SK-N-DZ (cell line): ENCODE measurements at places on chromosomes 11 and 22.

- DNase-seq, result no peak
These were observed 86.5 kb upstream of the CLPB start for GRCh38 chr11:72520815-72521214.

DNA sequence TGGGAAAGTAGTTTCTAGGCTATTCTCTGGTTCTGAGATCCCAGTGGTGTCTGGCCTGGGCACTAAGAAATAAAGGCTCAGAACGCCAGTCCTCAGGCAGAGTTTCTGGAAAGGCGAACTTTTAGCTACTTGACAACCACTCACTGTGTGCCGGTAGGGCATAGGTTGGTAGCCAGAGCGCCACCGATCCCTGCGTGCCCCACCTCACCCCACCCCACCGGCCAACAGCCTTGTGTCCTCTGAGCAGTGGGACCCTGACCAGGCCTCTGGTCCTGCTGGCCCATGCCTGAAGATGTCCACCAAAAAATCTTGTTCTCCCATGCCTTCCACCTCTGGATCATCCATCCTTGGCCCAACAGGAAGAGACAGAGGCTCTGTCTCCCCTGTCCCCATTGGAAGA lies 118.0 kb downstream of the FEZ1 start:
- no peak for DNase-seq

DNA sequence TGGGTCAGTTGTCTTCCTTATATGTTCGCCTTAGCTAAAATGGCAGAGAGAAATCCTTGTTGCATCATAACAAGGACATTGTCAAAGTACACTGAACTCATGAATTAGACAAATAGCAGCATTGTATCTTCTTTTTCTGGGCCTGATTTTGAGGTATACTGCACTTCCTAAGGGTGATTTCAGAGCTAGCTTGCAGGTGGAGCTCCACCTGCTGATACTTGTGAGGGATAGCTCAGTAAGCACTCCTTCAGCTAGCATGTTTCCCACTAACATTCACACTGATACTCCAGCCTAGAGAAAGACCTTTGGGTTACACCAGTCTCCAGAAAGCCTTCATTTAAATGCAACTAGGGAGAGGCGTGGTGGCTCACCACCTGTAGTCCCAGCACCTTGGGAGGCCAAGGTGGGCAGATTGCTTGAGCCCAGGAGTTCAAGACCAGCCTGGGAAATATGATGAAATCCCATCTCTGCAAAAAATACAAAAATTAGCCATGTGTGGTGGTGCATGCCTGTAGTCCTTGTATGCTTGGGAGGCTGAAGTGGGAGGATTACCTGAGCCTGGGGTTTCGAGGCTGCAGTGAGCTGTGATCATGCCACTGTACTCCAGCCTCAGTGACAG lies 29.8 kb downstream of the JAM3 start:
- DNase-seq, result no peak

- DNase-seq, result no peak
These were observed 11.6 kb downstream of the SMIM38 start for GRCh38 chr11:69167130-69167915.

DNA sequence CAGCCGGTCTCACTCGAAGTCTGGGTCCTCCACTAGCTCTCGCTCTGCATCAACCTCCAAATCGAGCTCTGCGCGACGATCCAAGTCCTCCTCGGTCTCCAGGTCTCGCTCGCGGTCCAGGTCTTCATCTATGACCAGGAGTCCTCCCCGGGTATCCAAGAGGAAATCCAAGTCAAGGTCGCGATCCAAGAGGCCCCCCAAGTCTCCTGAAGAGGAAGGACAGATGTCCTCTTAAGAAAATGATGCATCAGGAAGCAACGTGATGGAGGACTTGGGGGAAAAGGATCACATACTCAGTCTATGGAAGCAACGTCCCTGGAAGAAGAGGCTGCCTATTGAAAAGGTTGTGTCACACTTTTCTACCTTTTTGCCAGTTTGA lies 1.1 kb downstream of the SRSF8 start:
- DNase-seq, result no peak

GRCh38 chr11:65401073-65401802 lies 14.8 kb downstream of the FRMD8 start:
- DNase-seq, result no peak

DNA sequence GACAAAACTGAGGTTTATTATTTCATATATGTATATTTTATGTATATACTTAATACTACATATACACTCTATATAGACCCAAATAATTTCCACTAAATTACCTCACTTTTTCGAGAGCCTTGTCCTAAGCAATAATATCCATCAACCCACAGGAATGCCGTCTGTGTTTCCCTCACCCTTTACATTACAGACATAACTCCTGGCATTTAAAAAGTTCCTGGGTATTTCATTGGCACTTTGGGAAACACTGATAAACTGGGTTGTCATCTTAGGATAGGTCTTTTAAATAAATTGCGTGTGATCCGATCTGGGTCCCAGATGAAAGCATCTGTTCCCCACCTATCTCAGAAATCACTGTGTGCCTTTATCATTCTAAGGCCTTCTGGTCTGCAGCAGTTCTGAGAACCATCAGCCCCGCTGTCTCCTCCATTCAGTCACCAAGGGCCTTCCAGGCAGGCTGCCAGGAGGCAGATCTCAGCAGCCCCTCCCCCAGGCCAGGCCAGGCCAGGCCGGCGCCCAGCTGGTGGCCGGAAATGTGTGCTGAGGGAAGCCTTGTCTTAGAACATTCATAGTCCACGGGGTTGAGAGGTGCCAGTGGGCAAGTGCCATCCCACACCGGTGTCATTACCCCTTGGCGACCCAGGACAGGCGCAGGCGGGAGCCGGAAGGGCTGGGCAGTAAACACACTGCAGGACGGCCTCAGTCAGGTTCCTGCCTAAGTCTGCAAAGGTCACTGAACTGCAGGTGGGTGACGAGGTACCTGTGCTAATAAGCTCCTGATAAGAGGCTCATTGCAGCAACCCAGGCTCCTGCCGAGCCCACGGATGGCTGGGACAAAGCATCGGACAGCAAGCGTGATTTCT lies 3.3 kb downstream of the FGF19 start:
- peak; percentile 71 for DNase-seq

- no peak for DNase-seq
These were observed 8.4 kb downstream of the RHBDD3 start for GRCh38 chr22:29259253-29259899.

DNA sequence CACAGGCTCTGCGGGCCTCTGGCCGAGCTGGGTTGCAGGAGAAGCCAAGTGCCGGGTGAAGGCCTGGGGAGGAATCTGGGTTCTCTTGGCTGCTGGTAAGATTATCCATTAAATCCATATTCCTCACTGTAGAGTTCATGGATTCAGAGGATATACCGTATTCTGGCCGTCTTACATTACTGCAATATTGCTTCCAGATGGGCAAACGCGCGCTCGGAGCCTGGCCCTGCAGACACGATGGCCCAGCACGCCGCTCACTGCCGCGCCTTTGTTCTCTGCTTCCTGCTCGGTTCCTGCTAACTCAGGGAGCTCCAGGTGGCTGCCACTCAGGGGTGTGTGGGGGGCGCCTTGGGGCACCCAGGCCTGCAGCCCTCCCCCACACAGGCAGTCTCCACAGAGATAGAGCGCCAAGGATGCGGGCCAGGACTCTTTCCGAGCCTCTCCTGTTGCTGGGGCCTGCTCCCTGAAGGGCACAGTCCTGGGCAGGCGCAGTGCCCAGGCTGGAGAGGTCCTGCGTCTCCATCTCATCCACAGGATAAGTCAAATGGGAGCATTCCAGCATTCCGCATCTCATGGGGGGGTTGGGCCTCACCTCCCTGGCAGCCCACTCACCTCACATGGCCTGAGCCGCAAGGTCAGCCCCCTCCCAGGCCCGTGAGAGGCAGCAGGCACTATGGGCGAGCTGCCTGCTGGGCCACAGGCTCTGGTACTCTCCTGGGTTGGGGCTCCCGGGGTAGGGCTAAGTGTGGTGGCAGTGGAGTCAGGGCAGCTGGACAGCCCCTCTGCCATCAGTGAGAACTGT lies 14.1 kb upstream of the KCNQ1OT1 start:
- DNase-seq, result no peak

GRCh38 chr22:48756146-48757111 lies 1071.2 kb downstream of the BRD1 start:
- DNase-seq, result no peak

DNA sequence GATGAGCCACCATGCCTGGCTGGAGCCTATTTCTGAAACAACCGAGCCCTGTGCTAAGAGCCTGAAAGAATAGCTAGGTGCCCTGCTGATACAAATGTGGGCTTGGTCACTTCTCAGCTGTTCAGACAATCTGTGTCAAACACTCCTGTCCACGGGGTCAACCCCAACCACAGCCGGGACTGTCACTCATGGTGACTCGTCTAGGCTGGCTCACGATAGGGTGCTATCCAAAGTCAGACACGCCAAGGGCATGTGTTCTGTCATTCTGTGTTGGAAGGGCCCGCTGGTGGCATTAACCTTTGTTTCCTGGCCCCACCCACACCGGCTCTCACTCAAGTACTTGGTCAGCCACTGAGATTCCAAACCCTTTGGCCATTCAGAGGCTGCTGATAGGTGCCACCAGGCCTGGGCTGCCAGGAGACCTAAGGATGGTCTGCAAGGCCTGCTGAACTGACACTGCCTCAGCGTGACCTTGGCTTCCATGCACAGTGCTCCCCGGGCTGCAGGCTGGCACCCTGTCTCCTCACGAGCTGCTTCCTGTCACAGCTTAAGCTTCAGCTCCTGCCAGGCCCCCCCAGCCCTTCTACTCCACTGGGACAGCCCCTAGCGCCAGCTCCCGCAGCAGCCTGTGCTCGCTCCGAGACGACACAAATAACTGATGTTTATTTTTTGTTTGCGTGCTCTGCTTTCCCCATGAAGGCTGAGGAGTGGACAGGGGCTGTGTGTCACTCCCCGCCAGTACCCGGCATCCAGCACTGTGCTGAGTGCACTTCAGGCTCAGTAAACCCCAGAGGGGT lies 14.2 kb upstream of the CDC42BPG start:
- DNase-seq, result no peak

DNA sequence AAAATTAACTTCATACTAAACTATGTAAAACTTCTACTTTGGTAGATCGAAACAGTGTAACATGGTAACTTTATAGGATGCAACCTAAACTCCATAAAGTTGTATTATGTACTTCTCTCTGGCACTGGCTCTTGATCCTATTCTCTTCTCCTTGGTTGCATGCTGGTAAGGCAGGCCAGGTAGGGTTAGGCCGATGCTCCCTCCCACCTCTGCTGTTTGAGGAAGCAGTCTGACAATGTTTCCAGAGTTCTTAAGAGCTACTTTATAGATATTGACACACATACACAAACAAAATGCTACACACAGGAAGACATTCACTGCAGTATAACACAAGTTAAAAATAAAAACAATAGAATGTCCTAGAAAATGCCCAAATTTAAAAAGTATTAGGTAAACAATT lies 22.5 kb downstream of the CTSC start:
- no peak for DNase-seq

DNA sequence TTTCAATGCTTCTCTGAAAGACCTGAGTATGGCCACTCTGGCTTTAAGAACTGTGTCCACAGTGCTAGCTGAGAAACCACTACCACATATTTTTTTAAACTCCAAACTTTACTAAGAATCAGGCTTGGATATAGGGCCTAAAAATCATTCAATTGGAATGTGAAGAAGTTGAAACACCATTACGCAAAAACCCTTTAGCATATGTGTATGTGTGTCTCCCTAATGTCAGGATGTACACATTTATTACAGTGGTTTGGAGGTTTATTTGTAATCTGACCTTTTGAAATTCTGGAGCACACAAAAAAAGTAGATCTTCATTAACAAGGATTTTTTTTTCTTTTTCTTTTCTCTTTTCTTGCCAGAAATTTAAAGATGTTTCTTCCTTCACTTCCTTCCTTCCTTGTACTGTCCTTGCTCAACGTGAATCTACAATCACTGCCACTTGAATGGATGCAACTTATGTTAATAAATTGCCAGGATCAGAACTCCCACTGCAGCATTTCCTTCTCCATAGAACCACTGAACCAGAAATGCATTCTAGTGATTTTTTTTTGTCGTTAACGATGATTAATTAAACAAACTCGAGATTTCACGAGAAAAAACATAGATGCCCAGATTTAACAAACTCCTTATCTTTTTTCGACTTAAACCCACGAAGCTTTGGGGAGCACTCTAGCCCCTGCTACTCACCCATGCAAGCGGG lies 3.1 kb upstream of the ADM start:
- no peak for DNase-seq

DNA sequence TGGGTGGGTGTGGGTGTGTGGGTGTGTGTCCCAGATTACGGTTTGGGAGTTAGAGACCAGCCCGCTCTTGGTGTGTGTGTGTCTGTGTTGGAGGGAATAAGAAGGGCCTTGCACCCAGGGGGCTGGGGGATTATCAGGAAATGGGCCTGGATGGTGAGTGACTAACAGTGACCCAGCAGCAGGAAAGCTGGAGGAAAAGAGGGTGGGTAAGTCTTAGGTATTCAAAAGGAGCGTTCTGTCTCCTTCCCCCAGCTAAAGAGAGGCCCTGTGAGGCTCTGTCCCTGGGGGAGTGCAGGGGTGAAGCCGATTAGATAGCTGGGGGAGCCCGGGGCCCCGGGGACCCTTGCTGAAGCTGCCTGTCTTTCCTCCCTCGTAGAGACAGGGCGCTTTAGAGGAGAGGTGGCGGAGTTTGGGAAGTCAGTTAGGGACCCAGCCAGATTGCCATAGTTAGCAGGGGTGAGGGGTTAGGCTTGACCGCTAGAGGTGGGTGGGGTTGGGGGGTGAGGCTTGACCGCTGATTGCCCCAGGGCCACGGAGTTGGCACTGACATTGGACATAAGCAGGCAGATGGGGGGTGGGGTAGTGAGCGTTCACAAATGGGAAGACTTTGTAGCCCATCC lies 1.5 kb downstream of the OAF start:
- DNase-seq, result no peak

- DNase-seq, result no peak
These were observed 2.8 kb downstream of the CABP7 start for GRCh38 chr22:29722587-29722986.

GRCh38 chr22:30239488-30240405 lies 6.8 kb downstream of the LIF start:
- DNase-seq, result no peak

DNA sequence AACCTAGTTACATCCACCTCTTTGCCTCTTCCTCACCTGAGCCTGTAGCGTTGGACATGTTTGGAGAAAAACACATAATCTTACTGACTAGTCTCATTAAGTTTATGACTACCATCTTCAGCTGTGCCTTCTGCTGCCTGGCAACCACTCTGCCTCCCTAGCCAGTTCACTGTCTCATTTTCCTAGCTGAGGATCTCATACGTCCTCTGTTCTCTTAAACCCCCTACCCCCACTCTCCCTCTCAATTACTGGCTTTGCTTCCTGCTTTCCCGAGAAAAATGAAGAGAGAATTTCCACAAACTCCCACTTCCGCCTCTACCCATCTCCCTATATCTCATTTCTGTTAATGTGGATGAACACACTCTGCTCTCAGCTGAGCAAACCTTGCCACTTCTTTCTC lies 239.3 kb upstream of the POU2AF2 start:
- no peak for DNase-seq

GRCh38 chr11:77198440-77198849 lies 70.4 kb downstream of the MYO7A start:
- DNase-seq, result peak; percentile 66

- DNase-seq, result peak; percentile 11
These were observed 1.4 kb downstream of the POGLUT3 start for GRCh38 chr11:108496643-108497256.
